ENCODE measurements at places on chromosomes 7 and 10.

GRCh38 chr7:26155531-26156375, 3.8 kb downstream of the NFE2L3 start:
- no peak for DNase-seq

GRCh38 chr10:120396228-120396627, 60.8 kb upstream of the PLPP4 start:
- DNase-seq, result no peak

GRCh38 chr10:28072573-28072972, 73.7 kb upstream of the ODAD2 start:
- DNase-seq, result no peak

DNA sequence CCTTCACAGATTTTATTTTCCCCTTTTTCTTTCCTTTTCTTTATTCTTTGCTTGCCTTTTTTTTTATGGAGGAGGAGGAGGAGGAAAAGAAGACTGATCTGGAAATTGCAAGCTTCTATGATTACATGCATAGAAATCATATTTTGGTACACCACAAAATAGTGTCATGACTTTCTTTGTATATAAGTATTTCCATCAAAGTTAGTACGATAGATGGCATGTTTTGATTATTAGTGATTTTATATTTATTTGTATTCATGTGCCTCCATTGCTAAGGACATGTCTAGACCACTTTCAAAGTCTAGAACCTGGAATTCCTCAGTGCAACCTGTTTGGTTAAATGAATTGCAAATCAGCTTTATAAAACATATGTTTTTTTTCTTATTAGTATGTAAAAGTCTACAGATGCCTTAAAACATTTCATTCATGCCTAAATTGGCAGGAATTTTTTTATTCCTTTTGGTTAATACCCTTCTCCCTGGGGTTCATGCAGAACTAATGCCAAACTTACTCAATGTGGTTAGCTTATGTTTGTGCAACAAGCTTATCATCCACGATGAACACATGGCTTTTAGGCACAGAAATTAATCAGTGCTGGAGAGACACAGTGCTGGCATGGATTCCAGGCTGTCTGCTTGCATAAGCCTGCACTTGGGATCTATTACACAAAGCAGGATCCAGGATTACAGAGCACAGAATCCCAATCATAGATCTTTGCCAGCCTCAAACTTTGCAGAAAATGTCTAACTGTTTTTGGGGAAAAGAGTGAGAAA, 213.1 kb downstream of the CHRM2 start:
- DNase-seq, result no peak

DNA sequence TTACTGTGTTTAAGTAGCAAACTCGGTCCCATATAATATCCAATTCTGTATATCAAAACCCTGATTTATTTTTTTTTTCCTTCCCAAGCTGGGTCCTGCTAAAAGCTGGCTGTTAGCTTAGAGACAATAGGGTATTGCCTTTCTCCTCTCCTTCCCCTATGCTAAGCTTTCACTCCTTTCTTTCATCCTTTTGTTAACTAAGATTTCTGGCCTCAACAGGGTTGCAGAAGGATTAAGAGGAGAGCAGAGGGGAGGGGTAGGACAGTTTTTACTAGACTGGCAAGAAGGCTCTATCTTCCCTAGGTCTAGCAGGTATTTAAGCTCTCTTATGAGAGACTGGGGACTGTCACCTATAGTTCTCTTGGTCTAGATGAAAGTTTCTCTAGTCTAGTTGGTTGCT, 229.2 kb downstream of the KCND2 start:
- no peak for DNase-seq
